Brain (organoid and tissue), 16 donors: ENCODE measurements at places on chromosomes 4 and X.

- no peak for DNase-seq
Observed at GRCh38 chr4:179626687-179627086, 2184.4 kb upstream of the AGA start.

DNA sequence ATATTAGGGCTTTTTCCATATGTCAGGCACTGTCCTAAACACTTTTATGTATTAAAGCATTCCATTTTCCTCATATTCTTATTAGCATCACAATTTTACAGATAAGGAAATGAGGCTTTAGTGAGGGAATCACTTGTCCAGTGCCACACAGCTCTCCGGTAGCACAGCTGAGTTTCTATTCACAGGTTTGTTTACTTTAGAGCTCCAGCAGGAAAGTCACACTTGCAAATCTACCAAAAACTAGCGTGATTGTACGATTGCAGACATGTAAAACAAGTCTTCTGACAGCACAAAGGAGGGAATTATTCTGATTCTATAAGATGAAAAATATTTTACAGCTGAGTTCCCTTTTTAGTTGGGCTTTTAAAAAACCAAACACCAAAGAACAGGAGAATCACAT, 472.1 kb downstream of the TMA16 start:
- DNase-seq: peak; percentile 50

DNA sequence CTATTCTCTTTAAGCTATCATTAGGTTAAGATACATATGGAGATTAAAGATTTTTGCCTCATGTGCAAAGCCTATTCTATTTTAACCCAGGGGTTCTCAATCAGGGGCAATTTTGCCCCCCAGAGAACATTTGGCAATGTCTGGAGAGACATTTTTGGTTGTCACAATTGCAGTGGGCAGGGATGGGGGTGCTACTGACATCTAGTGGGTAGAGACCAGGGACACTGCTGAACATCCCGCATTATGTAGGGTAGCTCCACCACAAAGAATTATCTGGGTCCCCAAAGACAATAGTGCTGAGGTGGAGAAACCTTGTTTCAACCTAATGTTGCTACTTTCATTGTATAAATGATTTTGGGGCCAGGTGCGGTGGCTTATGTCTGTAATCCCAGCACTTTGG, 13.2 kb upstream of the CA5B start:
- DNase-seq: no peak

- DNase-seq: no peak
Observed at GRCh38 chr4:149584722-149585121, 230.9 kb downstream of the IQCM start.

DNA sequence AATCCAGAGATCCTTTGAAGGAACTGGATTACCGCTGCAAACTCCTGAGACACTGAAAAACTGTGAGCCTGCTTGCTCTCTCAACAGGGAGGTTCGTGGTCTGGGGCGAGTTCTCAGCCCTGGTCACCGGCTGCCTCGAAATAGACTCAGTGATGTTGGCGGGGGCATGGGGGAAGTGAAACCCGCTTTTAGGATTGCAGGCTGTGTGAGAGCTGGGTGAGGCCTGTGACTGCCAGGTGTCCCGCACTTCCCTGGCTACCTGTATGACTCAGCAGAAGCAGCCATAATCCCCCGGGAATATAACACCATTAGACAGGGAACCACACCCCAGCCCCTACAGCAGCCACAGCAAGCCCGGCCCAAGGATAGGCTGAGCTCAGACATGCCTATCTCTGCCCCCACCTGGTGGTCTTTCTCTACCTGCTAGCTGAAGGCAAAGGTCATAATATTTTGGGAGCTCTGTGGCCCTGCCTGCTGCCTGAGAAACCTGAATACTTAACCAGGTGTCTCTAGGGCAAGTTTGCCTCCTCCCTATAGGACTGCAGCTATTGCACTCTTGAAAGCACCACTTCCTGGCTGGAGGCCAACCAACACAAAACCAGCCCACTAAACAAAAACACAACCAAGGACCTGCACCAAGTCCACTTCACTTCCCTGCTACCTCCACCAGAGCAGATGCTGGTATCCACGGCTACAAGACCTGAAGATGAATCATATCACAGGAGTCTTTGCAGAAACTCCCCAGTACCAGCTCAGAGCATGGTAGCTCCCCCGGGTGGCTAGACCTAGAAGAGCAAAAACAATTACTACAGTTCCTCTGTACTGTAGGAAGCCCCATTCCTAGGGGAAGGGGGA, 202.0 kb downstream of the RRAGB start:
- DNase-seq: no peak

- DNase-seq: no peak
Observed at GRCh38 chrX:19578956-19579355, 63.6 kb upstream of the MAP3K15 start.
